ENCODE measurements at places on chromosomes 2 and 18.

GRCh38 chr2:42922790-42923579 is 130.6 kb upstream of the HAAO start:
- DNase-seq = no peak

DNA sequence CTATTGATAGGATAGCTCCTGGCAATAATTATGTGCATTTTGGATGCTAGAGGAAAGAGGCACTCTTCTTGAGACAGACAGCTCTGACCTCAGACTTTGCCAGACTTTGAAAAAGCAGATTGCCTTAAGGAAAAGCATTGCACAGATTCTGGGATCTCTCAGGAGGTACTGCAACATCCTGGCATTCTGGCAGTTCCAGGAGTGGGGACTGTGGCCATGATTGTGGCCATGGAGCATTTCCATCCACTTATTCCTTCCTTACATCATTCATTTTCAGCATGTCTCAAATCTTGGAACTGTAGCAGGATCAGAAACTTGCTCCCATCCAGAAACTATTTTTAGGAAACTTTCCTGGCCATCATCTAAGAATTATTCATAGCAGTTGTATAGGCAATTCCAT is 144.9 kb upstream of the FOSL2 start:
- DNase-seq = no peak

GRCh38 chr2:128636802-128637147 is 318.1 kb upstream of the HS6ST1 start:
- DNase-seq = no peak

GRCh38 chr2:17813742-17814473 is 2.4 kb upstream of the MSGN1 start:
- DNase-seq = no peak

- DNase-seq = no peak
Measured at GRCh38 chr2:50564766-50565165, 467.2 kb downstream of the NRXN1 start.

DNA sequence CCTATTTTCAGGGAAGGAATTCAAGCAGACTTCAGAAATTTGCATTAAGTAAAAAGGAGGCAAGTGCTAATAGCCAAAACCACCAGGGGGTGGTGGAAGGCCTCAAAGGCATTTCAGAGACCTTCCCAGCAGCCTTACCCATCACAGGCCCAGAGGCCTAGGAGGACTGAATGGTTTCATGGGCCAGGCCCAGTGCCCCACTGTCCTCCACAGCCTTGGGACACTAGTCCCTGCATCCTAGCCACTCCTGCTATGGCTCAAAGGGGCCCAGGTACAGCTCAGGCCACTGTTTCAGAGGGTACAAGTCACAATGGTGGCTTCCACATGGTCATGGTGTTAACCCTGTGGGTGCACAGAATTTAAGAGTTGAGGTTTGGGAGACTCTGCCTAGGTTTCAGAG is 58.6 kb upstream of the CHAC2 start:
- no peak for DNase-seq

DNA sequence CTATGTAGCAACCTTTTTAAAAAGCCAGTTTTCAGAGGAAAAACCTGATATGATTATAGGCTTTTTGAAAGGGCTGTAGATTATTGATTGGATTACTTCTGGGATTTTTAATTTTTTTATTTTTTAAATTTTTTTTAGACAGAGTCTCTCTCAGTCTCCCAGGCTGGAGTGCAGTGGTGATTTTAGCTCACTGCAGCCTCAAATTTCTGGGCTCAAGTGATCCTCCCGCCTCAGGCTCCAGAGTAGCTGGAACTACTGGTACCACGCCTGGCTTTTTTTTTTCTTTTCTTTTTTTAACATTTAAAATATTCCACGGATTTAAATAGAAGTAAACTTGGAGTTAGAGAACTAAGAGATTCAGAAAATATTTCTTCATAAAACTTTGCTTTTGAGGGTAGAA is 1.2 kb downstream of the MRPL19 start:
- DNase-seq = no peak

- DNase-seq = no peak
Measured at GRCh38 chr2:40242315-40242714, 209.6 kb downstream of the SLC8A1 start.

- peak; percentile 73 for DNase-seq
Measured at GRCh38 chr2:68909793-68910674, 38.8 kb upstream of the BMP10 start.

DNA sequence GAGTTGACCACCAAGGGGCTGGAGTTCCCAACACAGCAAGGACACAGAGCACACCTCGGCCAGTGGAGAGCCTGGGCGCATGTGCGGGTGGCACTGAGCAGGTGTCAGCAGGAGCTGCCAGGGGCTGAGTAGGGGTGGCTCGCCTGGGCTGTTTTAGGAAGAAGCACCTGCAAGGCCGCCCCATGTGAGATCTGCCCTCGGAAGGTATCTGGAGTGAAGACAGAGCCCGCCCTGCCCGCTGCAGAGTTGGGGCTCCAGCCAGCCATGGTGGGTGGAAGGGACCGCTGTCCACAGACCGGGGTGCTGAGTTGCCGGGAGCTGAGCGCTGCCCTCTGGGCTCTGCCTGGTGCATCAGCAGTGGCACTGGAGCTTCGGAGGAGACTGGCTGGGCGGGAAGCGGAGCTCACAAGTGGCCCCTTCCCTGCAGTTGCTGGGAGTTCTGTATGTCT is 35.2 kb downstream of the MTERF4 start:
- DNase-seq = peak; percentile 36

GRCh38 chr2:130726614-130727180 is 2.2 kb upstream of the GPR148 start:
- DNase-seq = no peak

- no peak for DNase-seq
Measured at GRCh38 chr18:56481751-56482150, 156.6 kb downstream of the TXNL1 start.

GRCh38 chr18:47680488-47680887 is 250.0 kb downstream of the SMAD2 start:
- no peak for DNase-seq

DNA sequence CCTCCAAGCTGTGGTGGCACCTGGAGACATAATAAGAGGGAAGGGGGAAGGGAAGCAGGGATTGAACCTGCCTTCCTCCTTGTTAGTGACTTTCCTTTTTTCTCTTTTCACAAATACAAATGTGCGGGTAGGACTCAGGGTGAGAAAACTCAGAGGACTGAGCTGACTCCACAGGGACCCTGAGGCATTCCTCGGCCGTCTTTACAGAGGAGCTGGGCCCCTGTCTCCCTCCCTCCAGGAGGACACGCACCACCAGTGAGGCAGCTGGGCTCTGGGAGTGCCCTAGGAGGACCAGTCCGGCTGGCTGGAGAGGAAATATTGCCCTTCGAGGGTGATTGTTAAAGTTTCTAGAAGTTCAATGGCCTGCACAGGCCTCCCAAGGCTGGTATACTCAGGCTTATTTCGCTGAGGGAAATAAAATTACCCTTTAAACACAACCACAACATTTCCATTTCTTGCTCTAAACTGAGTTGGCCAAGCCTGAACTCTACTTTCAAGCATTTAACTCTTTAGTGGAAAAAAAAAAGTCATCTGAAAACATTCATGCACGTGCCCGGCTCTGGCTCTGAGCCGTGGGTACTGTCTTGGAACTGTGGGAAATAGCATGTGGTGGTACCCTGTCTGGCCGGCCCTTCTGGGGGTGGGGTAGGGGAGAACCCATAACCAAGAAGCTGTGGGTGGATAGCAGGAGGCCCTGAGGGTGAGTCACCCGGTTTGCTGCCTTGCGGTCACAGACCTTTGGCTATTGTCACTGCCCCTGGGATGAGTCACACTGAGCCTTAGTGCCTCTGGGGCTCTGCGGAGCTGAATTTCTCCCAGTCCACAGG is 116.0 kb downstream of the COPS8 start:
- peak; percentile 89 for DNase-seq
